ENCODE measurements at places on chromosomes 5 and 9. TPM values are rescaled to one million over a fixed set of nuclear protein-coding genes. Genes with fewer than 3 reads are reported as not detected.

GRCh38 chr5:76402251-76402885 lies 717 bp upstream of the IQGAP2 start:
- peak; percentile 91 for DNase-seq

DNA sequence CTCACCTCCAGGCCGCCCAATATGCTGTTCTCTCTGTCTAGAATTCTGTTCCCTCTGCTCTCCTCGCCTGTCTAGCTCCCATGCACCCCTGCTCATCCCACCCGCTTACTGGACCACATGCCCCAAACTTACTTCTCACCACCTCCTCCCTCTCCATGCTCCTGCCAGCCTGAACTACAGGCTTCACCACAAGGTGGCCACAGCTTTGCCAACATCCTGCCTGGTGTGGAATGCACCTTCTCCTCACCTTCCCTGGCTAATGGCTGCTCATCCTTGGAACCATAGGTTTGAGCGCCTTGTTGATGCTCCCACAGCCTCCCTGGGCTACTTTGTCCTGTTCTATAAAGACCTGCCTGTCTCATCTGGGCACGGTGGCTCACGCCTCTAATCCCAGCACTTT lies 9.6 kb downstream of the LAMC3 start:
- no peak for DNase-seq

GRCh38 chr5:124111886-124112285 lies 599.9 kb downstream of the CSNK1G3 start:
- DNase-seq: no peak

GRCh38 chr9:110065532-110065931 lies 142.4 kb downstream of the C9orf152 start:
- no peak for DNase-seq

The OR13D1 gene
- total RNA-seq: not detected

The LTC4S gene
- total RNA-seq: 1.4 TPM

GRCh38 chr9:21796768-21797167 lies 5.7 kb upstream of the MTAP start:
- DNase-seq: no peak

Data from activated CD4-positive, alpha-beta T cell treated with anti-CD3 and anti-CD28 coated beads, Interleukin-2, amount 10 ng/mL, durations not matched to agents 7 days and 5 days (primary cell).